Posterior cingulate gyrus (tissue), 11 donors: ENCODE measurements at places on chromosomes 7 and 10.

- no peak for DNase-seq
Measured at GRCh38 chr10:126016156-126016805, 119.9 kb downstream of the FANK1 start.

GRCh38 chr7:29145553-29146056 lies 732 bp downstream of the CPVL start:
- DNase-seq, result no peak

DNA sequence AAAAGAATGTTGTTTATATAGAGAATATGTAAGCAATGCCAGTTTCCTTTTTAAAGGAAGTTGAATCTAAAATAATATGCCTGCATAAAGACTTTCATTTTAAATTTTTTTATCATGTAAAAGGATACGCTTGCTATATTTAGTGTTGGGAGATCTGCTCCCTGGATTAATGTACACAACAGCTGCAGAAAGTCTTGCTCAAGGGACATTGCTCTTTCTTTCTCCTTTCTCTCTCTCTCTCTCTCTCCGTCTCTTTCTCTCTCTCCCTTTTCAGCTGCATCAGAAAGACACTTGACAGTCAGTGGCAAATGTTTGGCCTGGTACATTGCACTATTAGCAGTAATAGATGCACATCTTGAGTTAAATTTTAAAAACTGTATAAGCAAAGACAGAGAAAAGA lies 739 bp downstream of the MYPN start:
- no peak for DNase-seq

- DNase-seq, result no peak
Measured at GRCh38 chr7:114715907-114716306, 206.0 kb upstream of the MDFIC start.

GRCh38 chr7:38862666-38863065 lies 46.3 kb downstream of the VPS41 start:
- DNase-seq, result no peak

DNA sequence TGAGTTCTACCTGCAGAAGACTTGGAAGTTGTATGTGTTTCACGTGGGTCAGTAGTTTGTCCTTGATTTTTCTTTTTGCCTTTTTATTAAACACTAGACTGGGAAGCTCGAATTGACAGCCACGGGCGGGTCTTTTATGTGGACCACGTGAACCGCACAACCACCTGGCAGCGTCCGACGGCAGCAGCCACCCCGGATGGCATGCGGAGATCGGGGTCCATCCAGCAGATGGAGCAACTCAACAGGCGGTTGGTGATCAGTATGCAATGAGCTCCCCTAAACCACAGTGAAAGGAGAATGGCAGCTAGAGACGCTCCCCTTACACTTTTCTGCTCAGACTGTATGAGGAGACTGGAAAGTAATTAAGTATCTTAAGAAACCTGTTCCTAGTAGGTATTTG lies 126.7 kb upstream of the STK17A start:
- no peak for DNase-seq

DNA sequence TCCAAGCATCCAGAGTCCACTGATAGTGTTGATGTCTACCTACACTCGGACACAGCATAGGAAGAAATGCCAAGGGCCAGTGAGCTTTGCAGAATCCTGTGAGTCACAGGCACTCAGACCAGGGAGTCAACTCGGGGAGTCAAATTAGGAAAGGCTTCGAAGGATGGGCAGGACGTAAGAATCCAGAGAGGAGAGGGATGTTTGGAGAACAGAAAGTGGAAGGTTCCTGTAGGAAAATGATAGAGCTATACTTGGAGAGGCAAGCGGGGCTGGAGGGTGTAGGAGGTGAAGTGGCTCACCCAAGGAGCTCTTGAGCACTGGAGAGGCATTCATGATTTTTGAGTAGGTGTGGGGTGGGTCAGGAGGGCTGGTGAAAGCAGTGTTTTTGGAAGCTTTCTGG lies 3.0 kb downstream of the ZYX start:
- no peak for DNase-seq

DNA sequence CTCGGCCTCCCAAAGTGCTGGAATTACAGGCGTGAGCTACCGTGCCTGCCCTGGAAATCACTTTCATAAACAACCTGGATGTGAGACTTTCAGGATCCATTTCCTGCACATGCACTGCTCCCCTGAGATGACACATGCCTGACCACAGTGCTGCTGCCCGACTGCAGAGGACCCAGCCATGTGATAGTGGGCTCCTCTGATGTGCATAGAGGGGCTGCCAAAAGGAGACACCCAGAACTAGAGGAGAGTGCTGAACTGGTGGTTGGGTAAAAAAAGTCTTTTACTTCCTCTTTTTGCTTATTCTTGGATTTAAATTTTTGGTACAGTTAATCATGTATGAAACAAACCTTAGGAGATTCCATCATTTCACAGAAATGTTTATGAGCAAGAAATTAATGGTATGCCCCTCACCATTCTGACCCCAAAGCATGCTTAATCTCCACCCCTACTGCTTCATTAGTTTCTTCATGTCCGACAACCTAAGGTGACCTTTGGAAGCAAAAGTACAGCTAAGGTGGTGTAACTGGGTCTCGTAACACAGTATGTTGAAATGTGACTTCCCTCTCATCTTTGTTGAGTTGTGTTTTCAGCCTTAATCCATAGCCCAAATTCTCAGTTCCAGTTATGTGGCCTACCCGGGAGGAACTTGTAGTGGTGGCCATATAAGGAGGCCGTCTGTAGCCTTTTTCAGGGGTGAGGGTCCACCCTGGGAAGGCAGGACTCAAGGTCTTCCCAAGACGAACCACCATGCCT lies 111.1 kb downstream of the RNF216 start:
- no peak for DNase-seq

- no peak for DNase-seq
Measured at GRCh38 chr10:84184517-84184916, 9.8 kb upstream of the CDHR1 start.

GRCh38 chr10:115624448-115624847 lies 531.3 kb downstream of the ATRNL1 start:
- DNase-seq, result no peak

DNA sequence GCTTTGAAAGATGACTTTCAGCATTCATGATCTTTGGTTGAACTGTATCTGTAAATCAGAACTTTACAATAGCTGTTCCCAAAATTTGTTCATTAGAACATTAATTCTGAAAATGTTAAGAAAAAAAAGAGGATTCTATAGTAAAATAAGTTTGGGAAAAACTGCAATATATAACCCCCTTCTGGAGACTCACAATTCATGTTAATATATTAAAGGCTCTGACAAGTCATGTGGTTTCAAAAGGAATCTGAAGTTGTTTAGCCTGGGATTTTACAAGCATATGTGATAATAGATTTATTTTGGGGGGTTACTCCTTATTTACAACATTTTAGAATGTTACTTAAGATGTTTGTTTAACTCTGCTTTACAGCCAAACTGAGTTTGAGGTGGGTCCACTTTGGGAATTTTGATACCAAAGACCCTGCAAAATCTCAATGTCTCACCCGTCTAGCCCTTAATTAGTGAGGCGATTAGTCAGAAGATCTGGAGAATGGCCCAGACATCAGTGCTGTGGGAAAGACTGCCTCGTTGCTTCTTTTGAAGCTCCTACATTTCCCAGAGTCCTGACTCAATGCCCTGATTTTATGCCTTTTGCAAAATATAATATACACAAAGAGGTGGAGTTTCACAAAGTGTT lies 40.0 kb downstream of the CDK1 start:
- no peak for DNase-seq

DNA sequence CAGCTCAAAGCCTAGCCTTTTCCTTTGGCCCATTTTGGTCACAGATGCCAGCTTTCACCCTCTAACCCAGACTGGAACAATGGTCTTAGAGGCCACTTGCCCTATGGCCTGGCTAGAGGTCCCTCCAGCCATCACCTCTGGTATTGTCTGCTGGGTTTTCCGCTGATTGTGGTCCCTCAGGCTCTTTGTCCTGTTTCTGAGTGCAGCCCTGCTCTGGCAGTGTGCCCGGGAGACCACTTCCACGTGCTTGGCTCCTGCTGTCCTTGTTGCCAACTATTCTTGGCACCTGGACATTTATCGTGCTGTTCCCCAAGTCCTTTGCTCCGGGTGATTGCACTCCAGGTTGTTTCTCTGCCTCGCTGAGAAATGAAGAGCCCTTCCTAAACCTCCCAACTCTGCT lies 53.3 kb upstream of the FAM180A start:
- no peak for DNase-seq

- DNase-seq, result no peak
Measured at GRCh38 chr7:22662556-22663356, 64.2 kb upstream of the IL6 start.

DNA sequence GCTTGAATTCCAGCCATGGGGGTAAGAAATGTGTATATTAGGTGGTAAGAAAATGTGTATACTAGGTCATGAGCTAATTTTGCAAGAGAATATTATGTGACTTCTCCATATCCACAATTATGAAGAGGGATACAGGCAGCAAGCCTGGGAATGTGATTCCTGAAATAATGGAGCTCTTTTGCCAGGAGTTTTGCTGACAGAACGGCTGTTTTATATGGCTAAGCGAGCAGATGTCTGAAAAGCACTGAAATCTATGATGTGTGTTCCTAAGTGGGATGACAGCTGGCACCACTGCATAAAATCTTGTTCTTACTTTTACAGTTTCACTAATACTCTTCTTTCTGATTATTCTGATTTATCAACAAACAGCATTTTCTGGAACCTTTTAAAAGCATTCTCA lies 386.0 kb upstream of the HPS1 start:
- DNase-seq, result no peak

- no peak for DNase-seq
Measured at GRCh38 chr7:47371733-47372368, 210.1 kb downstream of the TNS3 start.

DNA sequence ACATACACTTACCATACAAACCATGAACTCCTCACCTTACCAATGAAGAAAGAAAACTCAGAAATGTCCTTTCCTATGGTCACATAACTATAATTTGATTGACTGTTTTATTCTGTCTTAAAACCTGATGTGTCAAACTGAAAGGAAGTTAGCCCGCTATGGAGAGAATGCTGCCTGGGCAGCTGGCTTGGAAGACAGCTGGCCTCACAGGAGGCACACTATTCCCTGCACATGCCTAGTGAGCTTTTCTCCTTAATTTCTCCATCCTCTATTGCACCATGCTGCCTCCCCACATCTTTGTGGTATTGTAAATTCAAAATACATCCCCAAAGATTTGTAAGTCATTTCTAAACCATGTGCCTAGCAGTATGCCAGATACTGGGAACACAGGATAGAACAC lies 163.3 kb downstream of the STK31 start:
- no peak for DNase-seq

- no peak for DNase-seq
Measured at GRCh38 chr10:30368065-30368718, 19.1 kb upstream of the MTPAP start.

DNA sequence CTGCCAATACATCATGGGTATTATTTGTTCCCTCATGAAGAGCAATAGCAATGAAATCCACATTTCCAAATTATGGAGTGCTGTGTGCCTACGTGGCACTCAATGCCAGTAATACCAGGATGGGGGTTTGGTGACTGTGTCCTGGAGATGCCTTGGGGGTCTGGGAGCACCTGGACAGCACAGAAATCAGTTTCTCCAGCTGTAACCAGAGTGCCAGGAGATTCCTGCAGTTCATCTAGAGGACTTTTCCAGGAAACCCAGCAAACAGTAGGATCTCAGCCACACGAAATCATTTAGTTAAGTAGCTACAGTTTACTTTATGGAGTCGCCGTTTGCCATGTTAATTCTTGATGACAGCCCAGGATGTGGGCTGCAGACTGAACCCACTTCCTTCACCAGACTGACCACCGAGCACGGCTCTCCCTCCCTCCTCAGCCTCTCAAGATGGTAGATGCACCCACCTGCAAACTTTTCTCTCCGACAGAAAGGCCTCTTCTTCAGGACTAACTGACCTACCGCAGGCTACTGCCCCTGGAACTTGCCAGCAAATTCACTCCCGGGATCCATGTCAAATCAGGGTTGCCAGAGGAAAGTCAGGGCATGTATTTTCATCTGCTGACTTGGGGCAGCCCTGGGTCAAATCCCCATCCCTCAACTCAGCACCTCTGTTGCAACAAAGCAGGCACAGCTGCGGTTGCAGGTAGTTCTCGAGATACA lies 30.3 kb downstream of the MKI67 start:
- DNase-seq, result no peak

GRCh38 chr7:7327423-7327822 lies 145.1 kb downstream of the C1GALT1 start:
- DNase-seq, result no peak

DNA sequence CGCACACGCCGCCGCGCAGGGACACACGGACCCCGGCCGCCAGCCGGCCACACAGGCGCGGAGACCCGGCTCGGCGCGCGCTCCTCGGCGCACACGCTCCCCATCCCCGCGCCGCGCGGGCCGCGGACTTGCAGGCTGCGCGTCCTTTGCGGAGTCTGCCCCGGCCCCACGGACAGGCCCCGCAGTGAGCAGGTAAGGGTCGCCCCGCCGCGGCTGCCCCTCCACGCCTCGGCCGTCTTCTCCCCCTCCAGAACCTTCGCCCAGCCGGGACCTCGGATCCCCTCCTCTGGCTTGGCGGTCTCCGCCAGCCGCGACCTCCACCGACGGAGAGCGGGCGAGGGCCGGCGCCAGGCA lies 356 bp downstream of the ADCYAP1R1 start:
- DNase-seq, result no peak

- DNase-seq, result no peak
Measured at GRCh38 chr7:44259547-44260457, 59.0 kb downstream of the YKT6 start.

GRCh38 chr10:32949221-32949678 lies 8.8 kb downstream of the ITGB1 start:
- no peak for DNase-seq

DNA sequence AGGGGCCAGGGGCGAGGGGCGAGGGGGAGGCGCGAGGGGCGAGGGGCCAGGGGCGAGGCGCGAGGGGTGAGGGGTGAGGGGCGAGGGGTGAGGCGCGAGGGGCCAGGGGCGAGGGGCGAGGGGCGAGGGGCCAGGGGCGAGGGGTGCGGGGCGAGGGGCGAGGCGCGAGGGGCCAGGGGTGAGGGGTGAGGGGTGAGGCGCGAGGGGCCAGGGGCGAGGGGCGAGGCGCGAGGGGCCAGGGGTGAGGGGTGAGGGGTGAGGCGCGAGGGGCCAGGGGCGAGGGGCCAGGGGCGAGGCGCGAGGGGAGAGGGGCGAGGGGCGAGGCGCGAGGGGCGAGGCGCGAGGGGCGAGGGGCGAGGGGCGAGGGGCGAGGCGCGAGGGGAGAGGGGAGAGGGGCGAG lies 192.3 kb downstream of the PTPRN2 start:
- no peak for DNase-seq

- no peak for DNase-seq
Measured at GRCh38 chr7:131170440-131171271, 157.0 kb upstream of the MKLN1 start.

- no peak for DNase-seq
Measured at GRCh38 chr10:95482501-95483233, 78.5 kb downstream of the SORBS1 start.

GRCh38 chr7:68564306-68565135 lies 1033.8 kb upstream of the AUTS2 start:
- DNase-seq, result no peak

DNA sequence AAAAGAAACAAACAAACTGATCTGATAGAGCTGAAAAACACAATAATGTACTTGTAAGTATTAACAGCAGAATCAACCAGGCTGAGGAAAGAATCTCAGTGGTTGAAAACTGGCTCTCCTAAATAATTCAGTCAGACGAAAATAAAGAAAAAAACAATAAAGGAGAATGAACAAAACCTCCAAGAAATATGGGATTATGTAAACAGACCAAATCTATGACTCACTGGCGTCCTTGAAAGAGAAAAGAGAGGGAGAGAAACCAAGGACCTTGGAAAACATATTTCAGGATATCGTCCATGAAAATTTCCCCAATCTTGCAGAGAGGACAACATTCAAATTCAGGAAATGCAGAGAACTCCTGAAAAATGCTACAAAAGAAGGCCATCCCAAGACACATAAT lies 62.9 kb downstream of the FBXL13 start:
- DNase-seq, result no peak

GRCh38 chr10:70694418-70695141 lies 22.3 kb downstream of the ADAMTS14 start:
- no peak for DNase-seq
